Mesendoderm (in vitro differentiated cells): ENCODE measurements at places on chromosomes 13 and 19.

DNA sequence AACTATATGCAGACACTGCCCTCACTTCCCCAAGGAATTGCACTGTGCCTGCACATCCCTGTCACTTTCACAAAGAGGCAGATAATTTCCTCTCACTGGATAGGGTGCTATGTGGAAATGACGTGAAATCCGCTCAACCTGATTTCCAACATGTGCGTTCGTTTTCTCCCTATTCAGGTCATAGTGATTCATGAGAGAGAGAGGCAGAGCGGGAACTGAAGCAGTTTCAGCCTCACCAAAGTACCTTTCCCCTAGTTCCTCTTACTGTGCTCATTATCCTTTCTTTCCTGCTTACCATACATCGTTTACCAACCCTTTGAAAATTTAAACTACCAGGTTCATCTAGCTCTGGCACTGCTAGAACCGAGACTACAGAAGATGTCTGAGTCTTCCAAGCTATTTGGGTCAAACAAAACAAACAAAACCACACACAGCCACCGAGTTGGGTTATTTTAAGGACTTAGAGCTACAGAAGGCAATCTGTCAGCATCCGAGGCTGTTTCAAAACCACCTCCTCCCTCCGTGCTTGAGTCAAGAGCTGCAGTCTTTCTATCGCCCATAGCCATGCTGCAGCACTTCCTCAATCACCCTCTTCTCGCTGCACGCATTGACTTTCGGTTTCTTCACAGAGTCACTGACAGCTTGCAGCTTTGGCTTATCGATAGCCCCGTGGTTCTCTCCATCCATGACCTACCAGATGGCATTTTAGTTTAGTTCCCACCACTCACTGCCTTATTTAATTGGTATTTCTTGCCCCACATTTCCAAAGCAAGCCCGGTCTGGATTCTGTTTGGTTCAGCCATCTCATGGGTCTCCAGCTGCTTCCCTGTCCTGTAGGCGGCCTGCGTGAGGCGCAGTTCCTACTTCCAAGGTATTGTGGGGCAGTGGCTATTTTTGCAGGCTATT, 1395.8 kb downstream of the EFNB2 start:
- no peak for DNase-seq

DNA sequence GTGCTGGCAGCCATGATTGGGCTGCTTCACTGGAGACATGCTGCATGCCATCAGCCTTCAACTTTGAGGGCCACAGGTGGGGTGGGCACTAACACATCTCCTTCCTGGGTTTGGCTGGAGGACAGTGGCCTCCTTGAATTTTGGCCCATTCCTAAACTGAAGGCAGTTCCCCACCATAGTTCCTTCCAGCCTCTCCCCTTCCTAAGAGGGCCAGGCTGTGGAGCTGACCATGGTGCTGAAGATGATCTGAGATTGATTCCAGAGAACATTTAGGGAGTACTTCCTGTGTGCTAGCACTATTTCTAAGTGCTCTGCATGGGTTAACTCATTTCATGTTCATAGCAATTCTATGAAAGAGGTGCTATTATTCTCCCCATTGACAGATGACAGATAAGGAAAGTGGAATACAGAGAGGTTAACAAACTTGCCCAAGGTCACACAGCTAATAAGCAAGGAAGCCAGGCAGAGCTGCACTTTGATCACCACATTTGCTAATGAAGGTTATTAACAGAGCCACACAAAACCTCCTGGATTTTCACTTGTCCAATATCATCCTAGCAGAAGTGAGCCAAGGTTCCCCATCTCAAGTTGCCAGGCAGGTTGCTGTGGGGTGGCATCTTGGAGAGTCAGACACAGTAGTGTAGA, 175.3 kb downstream of the ZIC5 start:
- DNase-seq, result peak; percentile 82

DNA sequence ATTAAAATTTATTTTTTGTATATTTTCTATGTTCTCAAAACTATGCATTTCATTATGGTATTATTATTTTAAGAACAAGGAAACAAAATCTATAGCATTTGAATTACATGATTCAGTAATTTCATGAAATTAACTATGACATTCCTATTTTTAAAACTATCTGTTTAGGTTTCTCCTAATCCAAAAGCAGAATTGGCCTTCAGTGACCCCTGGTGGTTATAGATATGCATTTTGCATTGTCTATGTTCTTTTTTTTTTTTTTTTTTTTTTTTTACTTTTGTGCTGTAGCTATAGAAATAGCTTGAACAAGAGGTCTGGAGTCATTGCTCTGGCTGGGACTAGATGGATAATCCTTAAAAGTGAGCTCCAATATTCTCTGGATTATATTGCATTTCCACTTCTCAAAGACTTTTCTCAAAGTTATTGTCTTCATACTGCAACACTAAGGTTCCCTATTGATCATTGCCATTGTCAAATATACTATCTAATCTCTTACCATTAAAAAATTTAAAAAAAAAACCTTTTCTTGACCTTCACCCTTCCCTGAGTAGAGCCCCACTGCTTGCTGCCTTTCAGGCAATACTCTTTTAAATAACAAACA, 15.9 kb upstream of the DNAJC3 start:
- peak; percentile 50 for DNase-seq

GRCh38 chr19:12930002-12930645, 3.4 kb downstream of the FARSA start:
- DNase-seq, result no peak

DNA sequence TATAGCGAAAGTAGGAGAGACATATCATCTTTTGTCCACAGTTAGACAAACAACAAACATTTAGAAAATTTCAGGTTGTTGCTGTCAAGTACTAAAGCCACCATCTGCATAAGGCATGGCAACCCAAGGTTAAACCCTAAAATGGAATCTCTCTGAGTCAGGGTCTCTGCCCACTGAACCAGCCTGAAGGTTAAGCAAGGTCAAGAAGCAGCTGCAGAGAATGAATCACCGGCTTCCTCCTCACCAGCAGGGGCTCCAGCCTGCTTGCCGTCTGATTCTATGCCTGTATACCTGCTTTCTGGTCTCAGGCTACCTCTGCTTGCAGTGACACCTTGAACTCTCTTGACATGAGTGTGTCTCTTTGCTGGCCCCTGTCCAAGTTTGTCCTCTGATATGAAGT, 726.2 kb upstream of the SGCG start:
- peak; percentile 74 for DNase-seq

DNA sequence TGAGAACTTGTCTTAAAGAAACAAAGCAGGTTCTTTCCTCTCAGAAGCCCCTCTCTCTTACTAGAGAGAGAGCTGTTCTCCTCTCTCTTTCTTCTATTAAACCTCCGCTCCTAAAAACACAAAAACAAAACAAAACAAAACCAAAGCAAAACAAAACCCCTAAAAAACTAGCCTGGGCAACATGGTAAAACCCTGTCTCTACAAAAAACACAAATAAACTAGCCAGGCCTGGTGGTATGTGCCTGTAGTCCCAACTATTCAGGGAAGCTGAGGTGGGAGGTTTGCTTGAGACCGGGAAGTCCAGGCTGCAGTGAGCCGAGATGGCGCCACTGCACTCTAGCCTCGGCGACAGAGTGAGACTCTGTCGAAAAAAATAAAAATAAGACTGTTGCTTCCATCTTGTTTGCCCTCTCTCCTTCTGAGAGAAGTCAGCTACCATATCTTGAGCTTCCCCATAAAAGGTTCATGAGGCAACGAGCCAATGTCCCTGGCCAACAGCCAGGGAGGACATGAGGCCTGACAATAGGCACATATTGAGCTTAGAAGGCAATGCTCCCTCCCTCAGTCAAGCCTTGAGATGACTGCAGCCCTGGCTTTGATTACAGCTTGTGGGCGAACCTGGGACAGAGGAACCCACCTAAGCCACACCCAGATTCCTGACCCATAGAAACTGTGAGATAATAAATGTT, 17.5 kb upstream of the FLT3 start:
- peak; percentile 43 for DNase-seq

DNA sequence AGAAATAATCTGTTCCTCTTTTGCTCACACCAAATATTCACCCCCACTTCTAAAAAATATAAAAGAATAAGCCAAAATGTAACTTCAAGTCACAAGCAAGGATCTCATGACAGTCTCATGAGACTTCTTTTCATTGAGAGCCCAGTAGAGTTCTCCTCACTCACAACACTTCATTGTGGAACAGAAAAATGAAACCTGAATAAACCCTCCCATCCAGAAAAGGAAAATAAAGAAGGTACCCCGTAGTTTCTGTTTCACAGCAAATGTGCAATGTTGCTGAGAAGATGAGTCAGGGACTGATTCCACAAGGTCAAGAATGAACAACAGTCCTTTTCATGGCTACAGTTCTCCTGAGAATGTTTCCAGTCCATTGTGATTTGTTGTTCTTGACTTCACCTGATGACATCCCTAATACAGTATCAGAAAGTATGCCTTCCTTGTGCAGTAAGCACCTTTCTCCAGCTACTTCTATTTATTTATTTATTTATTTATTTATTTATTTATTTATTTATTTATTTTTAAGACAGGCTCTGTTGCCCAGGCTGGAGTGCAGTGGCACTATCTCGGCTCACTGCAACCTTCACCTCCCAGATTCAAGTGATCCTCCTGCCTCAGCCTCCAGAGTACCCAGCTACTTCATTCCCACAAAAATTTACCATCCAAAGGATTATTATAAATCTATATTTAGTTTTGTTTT, 6.4 kb upstream of the ZNF841 start:
- no peak for DNase-seq

DNA sequence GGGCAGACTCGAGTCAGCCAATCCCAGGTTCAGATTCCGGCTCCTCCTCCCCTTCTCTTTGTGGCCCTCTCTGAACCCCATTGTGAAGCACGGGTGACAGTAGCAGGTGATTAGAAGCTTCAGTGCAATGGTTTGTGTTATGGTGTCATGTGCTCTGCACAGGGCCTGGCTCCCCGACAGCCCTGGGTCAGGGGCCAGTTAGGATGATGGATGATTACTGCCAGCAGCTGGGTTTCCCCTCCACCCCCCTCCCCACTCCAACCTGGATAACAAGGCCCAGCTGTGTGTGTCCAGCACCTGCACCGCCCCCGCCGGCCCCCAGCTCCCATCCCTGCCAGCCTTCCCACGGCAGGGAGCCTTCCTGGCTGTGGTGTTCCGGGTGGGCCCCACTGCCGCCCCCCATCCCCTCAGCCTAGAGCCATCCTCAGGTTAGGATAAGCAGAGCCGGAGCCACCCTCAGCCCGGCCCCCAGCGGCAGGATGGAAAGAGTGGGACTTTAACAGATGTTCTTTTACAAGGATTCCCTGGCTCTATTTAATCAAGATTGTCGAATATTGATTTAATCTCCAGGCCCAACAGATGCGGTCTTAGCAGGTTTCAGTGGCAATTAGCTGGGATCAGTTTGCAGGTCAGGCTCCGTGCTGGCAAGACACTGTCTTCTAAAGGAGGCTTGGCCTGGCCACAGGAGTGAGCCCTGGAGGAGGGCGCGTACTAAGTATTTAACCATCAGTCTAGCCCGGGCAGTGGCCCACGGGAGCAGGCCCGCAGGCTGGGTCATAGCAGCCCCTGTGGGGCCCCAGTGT, 156.2 kb downstream of the SIPA1L3 start:
- no peak for DNase-seq

GRCh38 chr13:48492096-48492440, 40.8 kb downstream of the RCBTB2 start:
- DNase-seq, result no peak

DNA sequence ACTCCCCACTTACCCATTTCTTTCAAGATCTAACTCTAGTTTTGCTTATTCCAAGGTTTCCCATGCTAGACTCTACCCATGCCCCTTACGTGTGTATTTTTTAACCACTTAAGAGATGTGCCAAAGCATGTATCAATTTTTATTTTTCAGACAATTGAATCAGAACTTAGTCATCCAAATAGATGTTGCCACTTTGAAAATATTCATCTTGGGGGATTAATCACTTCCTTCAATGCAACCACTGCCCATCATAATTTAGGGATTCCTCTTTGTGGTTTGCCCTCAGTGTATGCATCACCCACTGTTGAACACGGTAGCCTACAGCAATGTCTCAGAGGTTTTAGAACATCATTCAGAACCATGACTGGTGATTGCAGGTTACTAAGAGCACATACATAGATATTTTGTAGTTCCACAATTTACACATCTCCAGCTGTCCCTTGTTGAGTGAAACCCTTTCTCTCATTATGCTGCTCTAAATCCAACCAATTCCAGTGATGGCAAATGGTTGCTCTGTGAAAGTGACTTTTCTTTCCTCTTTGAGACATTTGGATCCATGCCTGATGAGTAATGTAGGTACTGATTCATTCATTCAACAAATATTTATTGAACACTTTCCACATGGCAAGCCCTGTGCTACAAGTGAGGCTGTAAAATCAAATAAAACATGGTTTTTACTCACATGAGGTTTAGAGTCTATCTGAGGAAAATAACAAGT, 60.6 kb upstream of the SERP2 start:
- no peak for DNase-seq
